ENCODE measurements at places on chromosomes 13 and 19.

DNA sequence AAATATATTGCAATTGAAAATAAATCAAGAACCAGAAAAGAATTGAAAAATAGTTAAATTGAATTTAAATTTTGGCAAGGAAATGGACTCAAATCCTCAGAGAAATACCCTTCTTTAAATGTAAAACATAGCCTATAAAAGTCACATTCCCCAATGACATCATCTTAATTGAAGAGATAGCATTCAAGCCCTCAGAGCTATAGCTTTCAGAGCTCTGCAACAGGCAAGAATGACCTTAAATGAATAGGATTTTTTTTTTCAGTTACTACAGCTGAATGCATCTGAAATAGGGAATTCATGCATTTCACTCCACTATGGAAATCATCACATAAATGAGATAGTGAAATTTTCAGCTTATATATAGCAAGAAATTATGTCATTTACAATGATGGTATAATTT lies 1049.0 kb downstream of the OLFM4 start:
- DNase-seq: no peak

- DNase-seq: no peak
These were observed 7.0 kb downstream of the SOX21 start for GRCh38 chr13:94705081-94706030.

DNA sequence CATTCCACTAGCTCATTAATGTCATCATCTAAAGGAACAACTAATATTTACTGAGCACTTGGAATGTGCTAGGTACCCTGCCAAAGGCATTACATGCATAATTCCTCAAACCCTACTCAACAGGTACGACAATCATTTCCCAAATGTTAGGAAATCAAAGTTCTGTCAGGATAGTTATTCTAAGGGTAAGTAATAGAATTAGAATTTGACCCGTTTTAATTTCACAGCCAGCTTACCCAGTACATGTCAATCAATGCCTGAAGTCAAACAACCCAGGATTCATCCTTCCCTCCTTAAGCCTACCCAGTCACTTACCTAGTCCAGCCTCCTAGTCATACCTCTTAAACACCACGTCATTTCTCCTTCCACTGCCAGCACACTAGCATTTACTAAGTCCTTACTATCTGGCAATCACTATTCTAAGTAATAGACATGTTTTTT lies 2.4 kb downstream of the LNX2 start:
- no peak for DNase-seq

GRCh38 chr13:31088826-31089420 lies 72.8 kb downstream of the HSPH1 start:
- DNase-seq: no peak

DNA sequence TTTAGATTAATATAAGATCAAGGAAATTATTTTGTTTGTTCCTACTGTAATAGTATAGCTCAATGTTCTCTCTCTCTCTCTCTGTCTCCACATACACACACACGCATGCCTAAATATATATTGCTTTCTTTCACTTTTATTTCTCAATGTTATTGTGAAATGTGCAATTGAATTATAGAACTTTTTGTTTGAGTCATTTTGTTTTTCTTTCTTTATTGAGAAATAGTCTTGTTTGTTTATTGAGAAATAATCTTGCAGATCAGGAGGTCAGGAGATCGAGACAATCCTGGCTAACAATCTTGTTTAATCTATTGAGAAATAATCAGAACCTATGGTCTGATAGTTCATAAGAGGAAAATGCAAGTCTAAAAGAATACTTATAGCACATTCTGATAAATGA lies 1581.3 kb downstream of the EFNB2 start:
- no peak for DNase-seq

DNA sequence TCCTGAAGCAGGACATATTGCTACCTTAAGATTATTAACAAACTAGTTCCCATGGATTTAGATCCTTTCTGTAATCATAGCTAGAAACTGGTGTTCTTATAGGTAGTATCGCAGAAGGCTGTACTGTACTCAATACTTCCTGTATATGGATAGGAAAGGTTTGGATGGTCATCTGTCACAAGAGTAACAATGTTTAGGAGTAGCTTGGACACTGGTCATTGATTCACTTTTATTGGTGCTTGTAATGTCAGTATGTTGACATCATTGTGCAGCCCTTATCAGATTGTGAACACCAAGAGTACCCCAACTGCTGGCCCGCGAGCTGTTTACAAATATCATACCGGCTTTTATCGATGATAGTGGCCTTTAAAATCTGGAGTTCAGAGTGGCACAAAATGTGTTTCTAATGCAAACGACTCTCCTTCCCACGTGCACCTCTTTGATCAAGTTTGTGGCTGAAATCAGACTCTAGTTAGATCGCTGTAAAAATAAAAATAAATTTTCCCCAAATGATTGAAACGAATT lies 605 bp upstream of the CDK8 start:
- DNase-seq: no peak

GRCh38 chr13:30576528-30576927 lies 41.2 kb upstream of the USPL1 start:
- DNase-seq: no peak

- DNase-seq: no peak
These were observed 23.6 kb downstream of the CAPN12 start for GRCh38 chr19:38720559-38721236.

DNA sequence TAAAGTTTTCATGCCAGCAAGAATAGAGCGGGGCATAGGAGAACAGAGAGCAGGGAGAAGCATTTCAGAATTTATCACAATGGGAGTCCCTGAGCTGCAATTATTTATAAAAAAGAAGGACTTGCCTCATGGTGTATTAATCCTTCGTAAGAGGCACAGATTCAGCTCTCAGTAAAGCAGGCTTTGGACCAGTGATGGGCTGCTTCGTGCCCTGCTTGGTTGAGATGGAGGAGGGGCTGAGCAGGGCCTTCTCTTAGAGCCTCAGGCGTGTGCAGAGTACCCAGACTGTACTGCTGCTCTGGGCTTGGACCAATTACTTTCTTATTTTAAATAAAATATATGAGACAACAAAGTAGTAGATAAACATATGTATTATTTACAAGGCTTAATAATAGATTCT lies 265.7 kb upstream of the SLC10A2 start:
- DNase-seq: no peak

DNA sequence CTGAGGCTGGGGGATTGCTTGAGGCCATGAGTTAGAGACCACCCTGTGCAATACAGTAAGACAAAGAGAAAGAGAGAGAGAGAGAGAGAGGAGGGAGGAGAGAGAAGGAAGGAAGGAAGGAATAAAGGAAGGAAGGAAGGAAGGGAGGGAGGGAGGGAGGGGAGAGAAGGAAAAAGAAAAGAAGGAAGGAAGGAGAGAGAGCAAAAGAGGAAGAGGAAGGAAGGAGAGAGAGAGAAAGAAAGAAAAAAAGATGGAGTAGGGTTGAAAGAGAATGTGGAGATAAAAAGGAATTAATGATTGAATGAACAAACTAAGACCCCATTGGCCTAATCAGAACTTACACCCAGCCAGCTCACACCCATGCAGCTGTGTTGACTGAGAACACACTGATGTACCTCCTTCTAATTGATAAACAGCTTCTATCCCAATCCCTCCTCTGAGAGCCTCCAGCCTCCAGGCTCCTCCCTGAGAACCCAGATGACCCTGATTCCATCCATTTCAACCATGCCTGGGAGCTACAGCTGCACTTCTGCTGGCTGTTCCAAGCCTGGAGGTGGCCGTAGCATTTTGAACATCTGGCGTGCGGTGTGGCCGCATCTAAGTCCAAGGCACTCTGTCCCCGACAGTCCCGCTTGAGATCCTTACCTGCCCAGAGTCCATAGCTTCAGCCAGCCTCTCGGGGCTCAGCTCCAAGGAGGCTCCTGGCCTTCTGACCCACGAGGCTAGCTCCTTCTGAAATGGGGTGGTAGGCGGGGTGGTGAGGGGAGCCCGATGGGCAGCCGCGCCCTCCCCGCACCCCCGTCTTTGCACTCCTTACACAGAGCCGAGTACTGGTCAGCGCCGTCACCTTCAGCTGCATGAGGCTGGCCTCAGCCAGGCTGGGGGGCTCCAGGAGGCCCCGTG lies 1.1 kb downstream of the PRODH2 start:
- no peak for DNase-seq

GRCh38 chr19:5345895-5346386 lies 5.3 kb upstream of the PTPRS start:
- DNase-seq: no peak

GRCh38 chr13:94435604-94436226 lies 43.8 kb downstream of the DCT start:
- no peak for DNase-seq

GRCh38 chr19:5452594-5453565 lies 2.3 kb upstream of the ZNRF4 start:
- no peak for DNase-seq

DNA sequence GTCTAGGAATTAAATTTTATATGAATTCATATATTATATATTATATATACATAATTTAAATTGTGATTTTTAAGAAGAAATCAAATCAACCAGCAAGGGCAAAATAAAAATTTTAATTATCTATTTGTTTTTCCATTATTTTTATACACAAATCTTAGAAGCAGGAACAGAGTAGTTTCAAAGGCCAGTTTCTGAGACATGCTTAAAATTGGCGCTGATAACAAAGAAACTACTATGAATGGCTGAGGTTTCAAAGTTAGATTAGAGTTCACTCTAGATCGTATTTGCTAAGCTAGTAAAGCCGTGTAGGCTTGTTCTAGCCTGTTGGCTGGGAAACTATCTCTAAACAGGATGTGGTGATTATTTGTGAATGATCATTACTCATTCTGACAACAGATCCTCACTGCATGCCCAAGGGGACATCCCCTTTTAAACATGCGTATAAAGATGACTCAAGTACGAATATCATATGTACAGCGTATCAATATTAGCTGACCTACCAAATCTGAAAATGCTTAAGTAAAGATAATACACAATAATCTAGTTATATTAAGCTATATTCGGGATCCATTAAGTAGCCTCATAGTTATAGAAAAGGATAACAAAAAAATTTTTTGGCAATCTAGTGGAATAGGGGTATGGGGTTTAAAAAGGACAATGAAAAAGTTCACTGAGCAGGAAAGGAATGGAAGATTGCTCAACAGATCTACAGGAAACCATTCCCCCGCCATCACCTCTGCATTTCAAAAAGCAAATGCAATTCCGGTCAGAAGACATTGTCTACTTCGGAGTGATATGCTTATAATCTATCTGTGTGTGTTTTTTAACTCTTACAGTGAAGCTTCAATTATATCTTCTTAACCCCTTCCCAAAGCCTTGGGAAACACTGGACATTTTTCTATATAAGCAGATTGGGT lies 150.1 kb downstream of the SHISA2 start:
- DNase-seq: no peak

DNA sequence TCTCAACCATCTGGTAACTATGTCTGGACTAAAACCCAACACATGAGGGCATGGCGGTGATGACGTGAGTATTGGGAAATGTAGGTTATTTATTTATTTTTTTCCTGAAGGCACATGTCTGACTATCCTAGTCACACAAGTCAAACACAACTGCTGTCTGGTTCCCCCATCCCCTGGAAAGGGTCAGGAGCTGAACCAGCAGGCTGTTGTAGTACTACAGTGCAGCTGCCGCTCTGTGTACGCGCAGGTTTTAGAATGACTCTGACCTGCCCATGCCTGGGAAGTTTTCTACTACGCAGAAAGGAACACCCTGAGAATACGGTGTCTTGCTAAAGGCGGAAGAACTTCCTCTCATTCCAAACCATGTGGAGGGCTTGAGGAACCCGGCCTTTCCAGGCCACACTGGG lies 1.2 kb downstream of the SLC7A1 start:
- no peak for DNase-seq

GRCh38 chr13:113532156-113532806 lies 41.8 kb upstream of the DCUN1D2 start:
- DNase-seq: peak; percentile 23

Measured in sciatic nerve (tissue), 2 donors.